ENCODE measurements at places on chromosomes 3 and 15.
A peak's percentile ranks its signal among the peaks of the same experiment; 100 is the strongest.

DNA sequence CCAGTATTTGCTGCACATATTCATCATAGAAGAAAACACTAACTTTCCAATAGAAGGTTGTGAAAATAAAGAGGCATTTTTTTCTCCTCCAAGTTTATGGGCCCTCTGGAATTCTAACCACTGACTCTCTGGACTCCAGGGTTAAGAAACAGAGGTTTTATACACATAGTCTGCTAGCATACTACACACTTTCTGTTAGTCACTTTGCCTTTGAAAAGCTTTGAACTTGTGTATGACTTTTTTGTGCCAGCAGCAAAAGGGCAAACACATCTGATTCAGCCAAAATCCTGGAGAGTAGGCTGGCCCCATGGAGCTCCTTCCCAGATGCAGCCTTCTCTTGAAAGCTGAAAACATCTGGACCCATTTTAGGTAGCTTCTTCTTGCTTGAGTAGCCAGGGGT is 6.2 kb downstream of the ZIC4 start:
- no peak for DNase-seq

- no peak for DNase-seq
Measured at GRCh38 chr3:63557912-63558311, 94.6 kb upstream of the SNTN start.

GRCh38 chr15:86515625-86516024 is 436.0 kb downstream of the AGBL1 start:
- no peak for DNase-seq

GRCh38 chr3:23075496-23075895 is 127.6 kb upstream of the UBE2E2 start:
- no peak for DNase-seq

DNA sequence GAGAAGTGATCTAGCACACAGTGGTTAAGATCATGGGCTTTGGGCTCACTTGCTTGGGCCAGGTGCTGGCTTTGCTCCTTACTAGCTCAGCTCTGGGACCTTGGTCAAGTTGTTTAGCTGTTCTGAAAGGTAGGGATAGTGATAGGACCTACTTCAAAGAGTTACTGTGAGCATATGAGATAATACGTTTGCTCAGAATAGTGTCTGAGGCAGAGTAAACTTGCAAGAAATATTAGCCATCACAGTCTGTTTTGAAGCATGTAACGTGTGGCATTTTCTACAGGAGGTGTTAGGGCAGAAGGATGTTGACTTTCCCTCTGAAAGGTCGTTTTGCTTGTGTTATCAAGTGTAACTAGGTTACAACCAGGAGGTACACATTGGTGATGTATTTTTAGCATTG is 34.5 kb upstream of the NFKBIZ start:
- DNase-seq: no peak

DNA sequence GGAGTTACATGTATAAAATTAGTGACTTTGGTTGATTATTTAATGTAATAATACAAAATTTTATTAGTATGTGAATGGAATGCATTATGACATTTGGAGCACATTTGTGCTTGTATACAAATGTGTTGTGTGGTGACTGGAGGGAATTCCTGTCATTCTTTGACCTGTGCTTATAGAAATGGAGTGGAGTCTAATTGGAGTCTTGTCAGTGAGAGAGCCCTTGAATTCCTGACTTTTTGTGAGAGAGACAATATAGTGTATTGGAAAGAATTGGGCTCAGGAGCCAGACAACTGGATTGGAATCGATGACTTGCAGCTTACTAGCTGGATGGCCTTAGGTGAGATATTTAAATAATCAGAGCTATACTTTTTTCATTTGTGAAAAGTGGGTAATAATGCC is 9.4 kb downstream of the TCF12 start:
- no peak for DNase-seq

GRCh38 chr3:151426341-151426657 is 34.6 kb downstream of the IGSF10 start:
- no peak for DNase-seq

DNA sequence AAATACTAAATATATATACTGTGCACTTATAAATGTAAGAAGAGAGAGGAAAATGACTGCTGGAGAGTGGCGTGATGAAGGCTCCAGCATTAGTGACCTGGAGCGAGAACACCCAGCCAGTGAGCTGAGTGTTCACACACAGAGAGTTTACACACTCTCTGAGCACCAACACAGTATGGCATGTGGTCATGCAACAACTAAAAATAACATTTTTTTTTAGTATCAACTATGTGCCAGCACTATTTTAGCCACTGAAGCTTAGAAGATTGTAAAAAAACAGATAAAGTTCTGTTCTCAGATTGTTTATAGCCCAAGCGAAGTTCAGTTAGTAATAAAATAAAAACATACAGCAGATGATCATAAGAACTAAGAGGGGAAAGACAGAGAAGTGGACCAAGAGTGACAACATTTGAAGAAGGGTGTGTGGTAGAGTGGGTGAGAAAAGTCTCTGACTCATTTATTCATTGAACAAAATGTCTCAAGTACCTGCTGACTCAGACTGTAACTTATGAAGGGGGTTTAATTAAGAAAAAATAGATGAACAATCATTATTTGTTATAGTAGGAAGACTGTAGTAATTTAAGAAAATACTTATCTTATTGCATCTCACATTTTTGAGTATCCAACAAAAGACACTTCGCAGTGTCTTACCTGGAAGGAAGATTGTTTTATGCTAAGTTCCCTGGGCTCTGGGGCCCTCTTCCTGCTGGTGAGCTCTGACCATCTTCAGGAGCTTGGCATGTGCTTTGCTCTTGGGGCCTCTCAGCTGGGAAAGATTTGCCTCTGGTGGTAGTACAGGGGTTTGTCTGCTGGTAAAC is 43.8 kb downstream of the GAP43 start:
- no peak for DNase-seq

GRCh38 chr3:142029052-142029642 is 120.2 kb downstream of the TFDP2 start:
- no peak for DNase-seq

DNA sequence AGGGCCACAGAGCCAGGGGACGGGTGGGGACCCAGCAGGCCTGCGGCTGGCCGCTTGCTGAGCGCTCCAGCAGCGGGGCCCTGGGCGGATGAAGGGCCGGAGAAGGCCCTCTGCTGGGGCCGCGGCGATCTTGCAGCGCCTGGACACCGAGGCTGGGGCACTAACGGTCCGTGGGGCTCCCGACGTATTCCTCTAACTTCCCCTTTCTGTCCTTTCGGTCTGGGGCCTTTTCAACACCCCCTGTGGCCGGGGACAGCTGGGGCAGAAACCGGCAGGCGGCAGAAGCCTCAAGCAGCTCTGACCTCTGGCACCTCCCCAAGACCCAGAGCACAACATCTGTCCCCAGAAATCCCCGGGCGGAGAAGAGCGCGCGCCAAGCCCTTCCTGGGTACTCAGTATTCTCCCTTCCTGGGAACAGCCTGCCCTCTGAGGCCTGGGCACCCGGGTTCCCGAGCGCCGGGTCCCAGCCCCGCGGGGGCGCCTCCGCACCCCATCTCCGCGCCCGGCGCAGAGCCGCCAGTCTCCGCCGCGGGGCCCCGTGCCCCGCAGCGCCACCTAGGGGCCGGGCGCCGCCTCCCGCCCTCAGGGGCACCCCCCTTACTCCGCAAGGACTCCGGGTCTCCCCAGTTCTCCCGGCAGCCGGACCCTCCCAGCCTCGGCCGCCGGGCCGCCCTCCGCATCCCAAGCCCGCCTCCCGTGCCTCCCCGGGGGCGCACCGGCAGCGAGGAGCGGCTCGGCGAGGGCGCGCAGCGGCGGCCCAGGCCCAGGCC is 582 bp upstream of the SLCO3A1 start:
- DNase-seq: peak; percentile 97

DNA sequence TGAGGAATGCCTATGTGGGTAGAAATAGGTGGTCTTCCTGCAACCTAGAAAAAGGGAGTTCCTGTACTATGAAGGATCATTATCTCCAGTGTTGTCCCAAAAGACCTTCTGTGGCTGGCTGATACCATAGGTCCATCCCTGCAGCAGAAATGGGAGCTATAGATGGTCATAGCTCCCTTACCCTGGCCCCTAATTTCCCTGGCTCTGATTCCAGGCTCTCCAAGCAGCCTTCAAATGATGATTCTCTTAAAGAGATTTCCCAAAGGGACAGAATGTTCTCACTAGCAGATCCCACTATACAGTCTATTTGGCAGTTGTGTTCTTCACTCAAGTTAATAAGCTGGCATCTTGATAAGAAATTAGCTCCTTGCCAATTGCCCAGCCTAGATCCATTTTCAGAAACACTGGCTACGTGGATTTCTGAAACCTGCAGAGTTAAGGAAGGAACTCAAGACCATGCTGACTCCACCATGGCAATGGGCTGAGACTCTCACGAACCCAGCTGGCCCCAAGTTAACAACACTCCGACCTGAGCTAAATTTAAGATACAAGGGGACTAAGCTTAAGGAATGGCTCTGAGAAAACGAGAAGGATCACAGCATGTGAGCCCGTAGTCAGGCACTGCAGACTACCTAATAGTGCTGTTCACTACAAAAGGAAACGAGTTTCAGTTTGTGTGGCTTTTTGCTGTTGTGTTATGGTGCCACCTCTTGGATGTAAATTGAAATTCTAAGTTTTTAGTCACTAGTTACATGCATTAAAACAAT is 11.4 kb downstream of the C15orf40 start:
- DNase-seq: peak; percentile 28

DNA sequence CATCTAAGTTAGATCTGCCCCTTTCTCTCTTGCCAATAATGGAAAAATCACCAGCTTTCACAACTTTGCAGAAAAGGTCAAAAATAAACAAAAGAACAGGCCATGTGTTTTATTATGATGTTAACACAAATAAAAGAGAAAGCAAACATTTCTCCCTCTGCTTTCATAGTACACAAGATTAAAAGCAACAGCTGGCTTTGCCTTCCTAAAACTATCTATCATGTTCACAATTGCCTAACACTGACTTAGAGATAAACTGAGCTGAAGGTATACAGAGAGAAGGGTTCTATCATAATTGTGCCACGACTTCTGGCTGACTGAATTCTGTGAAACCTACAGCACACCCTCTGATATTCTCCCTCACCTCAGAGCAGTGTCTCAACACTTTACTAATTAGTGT is 29.4 kb downstream of the AADAC start:
- no peak for DNase-seq

DNA sequence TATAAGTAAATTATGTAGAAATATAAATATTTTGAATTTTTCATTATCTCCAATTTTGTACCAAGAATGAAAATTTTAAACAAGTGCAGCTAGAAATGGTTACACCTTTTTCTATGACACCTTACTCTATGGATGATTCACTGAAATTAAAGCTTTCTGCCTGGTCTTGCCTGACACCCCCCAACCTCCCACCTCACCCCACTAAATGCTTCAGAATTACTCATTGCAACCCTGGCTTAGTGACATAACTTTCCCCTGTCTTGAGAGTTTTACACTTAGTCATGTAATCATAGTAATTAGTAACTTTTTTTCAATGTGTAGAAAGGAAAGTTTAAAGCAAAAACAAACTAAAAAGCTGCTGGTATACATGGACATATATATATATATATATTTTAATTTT is 42.0 kb upstream of the MEIS2 start:
- no peak for DNase-seq

DNA sequence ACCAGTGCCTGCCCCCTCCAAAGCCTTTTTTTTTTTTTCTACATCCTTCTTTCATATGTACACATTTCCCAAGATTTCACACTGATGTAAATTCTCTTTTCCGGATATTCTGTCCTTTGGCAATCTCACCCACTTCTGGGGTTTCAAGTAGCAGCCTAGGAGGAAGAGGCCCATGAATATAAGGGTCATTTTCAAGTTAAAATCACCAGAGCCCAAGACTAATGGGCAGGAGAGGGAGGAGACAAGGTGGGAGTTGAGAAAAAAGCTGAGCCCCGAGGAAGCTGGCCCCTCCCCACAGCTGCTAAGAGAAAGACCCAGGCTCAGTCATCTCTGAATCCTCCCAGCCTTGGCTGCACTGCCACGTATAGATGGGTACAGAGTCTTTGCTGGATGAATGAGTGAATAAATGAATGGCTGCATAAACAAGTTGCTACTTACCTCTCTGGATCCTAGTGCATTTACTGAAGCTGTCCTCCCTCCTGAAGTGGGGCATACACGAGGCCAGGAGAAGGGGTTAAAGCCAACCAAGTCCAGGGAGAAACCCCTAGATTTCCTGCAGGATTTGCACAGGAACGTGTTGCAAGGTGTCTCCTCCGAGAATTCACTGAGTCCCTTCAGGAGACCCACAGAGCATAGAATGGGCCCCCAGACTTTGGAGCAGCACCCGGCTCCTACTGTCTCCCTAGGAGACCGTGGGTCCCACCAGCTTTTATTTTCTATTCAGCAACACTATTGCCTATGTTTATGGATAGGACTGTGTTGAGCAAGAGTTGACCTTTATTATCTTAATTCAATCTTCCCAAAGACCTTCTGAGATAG is 100.8 kb upstream of the LIPC start:
- DNase-seq: peak; percentile 46

DNA sequence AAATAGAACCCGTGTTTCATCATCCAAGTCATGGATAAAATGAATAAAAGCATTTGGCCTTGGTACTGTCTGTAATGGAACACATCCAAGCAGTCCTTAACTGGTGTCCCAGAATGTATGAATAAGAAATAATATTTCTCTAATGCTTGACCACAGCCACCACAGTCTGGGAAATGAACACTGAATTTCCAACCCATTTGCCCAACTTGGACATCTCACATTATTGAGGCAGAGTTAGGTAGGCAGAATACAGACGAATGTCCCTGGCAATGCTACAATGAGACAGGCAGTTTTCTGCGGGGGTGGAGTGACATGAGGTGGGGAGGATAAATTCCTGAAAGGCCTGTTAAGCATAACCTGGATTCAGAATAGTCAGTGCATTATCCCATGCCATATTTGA is 245.7 kb downstream of the ZIC1 start:
- no peak for DNase-seq

- no peak for DNase-seq
Measured at GRCh38 chr3:4780545-4780957, 198.7 kb upstream of the BHLHE40 start.

GRCh38 chr3:17055374-17056276 is 170.9 kb downstream of the PLCL2 start:
- DNase-seq: no peak

GRCh38 chr3:72665701-72666446 is 182.4 kb downstream of the SHQ1 start:
- peak; percentile 48 for DNase-seq

GRCh38 chr3:196057760-196058331 is 24.0 kb downstream of the TFRC start:
- no peak for DNase-seq

GRCh38 chr15:85120351-85121113 is 138.9 kb downstream of the PDE8A start:
- no peak for DNase-seq

- peak; percentile 48 for DNase-seq
Measured at GRCh38 chr15:49620199-49620598, 419 bp downstream of the FAM227B start.

DNA sequence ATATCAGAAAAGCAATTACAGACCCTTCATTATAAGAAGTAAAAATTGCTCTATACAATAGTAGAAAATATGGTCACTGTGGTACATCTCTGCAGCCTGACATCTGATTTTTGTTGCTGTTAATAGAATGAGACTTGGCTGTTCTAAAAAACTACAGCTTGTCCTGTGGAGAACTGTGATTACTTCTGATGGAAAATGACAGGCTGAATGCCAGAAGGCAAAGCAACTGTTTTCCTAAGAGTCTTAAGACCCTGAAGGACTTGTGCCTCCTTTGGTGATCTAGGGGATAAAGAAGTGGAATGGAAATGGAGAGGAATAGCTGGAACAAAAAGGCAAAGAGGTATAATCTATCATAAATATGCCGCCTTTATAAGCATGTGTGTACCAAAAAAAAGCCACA is 314.8 kb downstream of the BCHE start:
- DNase-seq: no peak

- DNase-seq: no peak
Measured at GRCh38 chr15:25803541-25803940, 59.6 kb downstream of the ATP10A start.

All from CD14-positive monocyte (primary cell).